Inflammatory macrophage treated with lipopolysaccharide for 1 hour (primary cell): ENCODE measurements at places on chromosomes 16 and 17.
A peak's percentile ranks its signal among the peaks of the same experiment; 100 is the strongest.

- DNase-seq, result peak; percentile 77
Measured at GRCh38 chr17:4645642-4646041, 4.2 kb upstream of the ALOX15 start.

DNA sequence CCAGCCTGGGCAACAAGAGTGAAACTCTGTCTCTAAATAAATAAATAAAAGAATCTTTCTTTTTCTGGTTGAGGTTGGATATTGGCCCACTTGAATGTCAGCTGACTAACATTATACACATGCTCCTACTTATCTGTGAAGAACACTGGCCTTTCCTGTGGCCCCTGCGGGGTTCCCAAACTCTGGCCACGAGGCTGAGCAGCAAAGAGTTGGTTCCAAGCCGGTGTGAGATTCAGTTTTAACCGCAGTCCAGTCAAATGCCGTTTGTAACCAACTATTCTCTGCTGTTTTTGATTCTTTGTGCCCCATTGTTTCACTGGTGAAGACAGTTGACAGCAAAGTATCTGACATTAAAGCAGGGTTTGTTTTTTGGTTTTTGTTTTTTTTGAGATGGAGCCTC, 11.2 kb downstream of the ETV4 start:
- no peak for DNase-seq

DNA sequence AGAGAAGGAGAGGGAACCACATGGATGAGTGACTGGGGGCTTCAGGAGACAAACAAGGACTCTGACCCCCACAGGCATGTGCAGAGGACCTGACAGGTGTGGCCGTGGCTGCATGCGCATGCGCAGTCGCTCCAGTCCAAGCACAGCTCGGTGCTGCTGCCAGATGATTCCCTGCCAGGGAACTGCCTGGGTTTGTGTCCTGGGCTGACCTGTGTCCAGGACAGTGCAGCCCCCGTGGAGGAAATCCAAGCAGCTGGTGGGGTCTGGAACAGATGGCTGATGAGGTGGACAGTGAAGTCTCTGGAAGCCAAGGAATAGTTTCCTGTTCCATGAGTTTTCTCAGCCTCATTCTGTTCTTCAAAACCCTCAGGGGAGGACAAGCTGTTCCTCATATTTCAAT, 27.3 kb downstream of the LASP1 start:
- DNase-seq, result no peak

GRCh38 chr17:76704805-76705204, 6.0 kb downstream of the MXRA7 start:
- DNase-seq, result no peak

DNA sequence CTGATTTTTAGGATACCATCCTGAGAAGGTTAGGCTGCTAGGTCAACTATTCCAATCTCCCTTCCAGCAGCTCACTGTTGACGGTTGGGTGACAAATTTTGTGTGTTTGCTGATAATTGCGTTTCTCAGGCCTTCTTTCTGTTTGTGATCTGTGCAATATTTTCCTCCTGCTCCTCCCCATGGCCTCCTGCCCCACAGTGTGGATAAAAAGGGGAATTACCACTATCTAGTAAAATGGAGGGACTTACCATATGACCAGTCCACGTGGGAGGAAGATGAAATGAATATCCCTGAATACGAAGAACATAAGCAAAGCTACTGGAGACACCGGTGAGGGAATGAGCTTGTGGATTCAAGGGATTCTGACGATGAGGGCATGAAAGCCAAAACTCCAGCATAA, 9.2 kb downstream of the CHD3 start:
- peak; percentile 80 for DNase-seq

DNA sequence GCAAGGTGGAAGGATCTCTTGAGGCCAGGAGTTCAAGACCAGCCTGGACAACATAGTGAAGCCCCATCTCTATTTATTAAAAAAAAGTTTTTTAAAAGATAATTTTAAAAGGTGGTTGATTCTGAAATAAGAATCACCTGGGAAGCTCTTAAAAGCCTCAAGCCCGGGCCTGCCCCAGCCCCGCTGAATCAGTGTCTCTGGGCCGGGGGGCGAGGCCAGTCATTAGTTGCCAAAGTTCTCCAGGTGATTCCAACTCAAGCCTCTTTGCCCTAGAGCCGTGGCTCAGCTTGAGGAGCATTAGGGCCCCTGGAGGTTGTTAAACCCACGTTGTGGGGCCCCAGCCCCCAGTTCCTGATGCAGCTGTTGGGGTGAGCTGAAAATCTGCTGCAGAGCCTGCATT, 24.6 kb downstream of the JPH3 start:
- DNase-seq, result no peak

DNA sequence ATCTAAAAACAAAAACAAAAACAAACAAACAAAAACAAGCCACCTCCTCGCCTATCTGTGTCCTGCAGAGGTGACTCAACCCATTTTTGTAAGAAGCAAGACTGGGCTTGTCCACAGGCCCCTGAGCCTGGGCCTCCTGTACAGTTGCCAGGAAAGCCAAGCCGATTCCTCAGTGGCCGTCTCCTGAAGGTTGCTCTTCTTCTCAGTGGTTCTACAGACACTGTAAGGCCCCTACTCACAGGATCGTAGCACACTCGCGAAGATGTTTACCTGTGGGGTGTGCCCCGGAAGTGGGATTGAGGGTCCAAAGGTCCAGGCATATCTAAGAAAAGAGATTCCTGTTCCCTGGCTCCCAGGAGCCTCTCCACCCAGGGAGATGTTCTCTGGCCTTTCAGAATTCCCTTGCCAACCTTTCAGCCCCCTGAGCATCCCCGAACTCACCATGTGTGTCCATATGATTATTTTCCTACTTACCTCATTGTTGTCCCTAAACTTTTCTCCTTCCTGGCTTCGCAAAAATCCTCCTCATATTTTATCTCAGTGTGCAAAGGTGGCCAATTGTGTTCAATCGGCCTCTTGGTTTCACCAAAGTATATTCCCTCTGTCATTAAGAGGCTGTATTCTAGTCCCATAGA, 7.5 kb upstream of the CES3 start:
- no peak for DNase-seq

GRCh38 chr17:39970157-39970692, 7.4 kb downstream of the GSDMA start:
- DNase-seq, result no peak

DNA sequence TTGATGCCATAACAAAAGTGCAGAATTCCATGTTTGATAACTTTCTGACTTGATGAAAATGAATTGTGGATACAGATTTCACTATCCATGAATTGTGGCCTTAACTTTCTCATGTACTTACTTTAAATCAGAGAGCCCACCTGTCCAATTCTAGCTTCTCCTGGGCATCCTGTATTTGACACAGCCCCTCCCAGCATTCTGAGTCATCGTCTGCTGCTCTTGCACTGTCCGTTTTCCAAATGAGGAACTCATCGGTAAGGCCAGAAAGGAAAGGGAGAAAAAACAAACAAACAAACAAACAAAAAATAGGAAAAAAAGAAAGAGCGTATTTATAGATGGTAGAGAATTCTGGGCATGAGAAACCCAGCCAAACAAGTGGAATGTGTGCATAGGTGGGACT, 361.6 kb downstream of the WWOX start:
- no peak for DNase-seq

DNA sequence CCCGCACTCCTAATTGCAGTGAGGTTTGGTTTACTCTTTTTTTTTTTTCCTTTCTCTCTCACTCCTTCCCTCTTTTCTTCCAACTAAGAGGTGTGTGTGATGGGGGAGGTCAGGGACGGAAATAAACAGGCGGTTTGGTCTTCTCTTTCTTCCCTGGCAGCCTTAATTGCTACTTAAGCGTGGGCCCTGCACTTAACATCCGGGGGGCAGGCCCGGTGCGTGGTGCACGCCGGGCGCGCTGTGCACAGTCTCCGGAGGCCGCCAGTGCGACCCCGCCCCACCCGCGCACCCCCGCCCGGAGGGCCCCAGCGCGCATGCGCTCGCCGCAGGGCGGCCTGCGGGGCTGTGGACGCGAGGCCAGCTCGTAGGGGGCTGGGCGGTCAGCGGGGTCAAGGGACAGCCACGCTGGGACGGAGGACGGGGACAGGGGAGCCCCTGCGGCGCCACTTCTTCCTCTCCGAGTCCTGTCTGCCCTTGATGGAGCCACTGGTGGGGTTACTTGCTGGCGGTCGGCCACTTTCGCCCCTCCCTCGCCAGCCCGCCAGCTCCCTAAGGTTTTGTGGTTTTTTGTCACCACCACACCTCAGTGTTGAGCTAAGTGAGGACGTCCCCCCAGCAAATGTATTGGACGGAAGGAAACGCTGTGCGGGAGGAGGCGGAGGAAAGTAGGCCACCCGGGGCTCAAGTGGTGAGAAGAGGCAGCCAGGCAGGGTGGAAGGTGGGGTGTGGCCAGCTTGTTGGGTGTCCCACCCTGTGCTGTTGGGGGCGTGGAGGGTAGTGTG, 120.9 kb downstream of the MRM1 start:
- DNase-seq, result no peak

DNA sequence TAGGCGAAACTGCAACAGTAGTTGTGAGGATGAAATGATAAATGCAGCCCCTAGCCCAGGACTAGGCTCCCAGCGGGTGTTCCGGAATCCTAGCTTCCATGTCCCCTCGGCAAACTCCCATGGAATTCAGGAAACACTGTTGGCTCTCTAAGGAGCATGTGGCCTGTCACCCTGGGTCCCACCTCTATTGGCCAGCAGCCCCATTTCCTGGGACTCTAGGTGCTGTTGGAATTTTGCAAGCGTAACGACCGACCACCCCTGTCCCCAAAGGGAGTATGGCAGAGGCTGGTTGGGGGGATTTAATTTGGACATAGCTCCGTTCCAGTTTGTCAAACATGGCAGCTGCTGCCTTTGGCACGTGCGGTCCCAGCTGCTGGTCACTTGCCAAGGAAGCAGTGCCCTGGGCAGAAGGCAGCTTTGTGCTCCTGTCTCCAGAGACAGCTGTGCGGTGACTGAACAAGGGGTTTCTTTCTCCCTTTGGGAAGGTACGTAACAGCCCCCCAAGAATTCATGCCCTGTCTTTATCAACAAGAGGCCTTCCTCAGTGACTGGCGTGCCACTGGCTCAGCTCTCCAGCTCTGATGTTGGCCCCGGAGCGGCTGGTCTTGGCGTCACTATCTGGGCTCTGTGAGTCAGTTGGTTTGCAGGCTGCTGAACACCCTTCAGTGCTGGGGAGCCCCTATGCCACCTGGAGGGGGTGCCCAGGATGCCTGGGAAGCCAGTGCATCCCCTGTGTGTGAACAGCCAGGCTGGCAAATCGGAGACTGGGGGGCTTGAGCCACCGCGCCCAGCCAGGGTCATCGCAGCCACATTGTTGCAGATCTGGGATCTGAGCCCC, 235.2 kb upstream of the TNRC6C start:
- no peak for DNase-seq

GRCh38 chr17:67107811-67108775, 63.7 kb downstream of the CACNG1 start:
- DNase-seq, result no peak

- DNase-seq, result peak; percentile 62
Measured at GRCh38 chr16:73010150-73010676, 37.7 kb downstream of the ZFHX3 start.

GRCh38 chr16:87169509-87169995, 147.6 kb downstream of the C16orf95 start:
- no peak for DNase-seq

DNA sequence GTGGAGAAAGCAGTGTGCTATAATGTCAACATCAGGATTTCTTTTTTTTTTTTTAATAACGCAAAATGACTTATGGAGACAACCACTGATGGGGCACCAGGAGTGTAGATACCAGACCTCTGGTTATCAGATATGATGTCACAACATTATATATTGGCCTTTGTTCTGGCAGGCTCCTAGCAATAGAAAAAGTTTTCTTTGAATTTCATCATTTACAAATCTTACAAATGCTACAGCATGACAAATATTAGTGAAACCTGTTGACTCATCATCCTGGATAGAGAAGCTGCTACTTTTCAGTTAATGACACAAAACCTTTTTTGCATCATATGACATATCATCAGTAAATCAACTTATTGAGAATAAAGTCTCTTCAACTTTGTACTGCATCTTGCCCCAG, 6.1 kb downstream of the THUMPD1 start:
- peak; percentile 22 for DNase-seq

GRCh38 chr16:72099377-72099818, 5.8 kb downstream of the DHX38 start:
- DNase-seq, result peak; percentile 84

- DNase-seq, result no peak
Measured at GRCh38 chr17:75499313-75500022, 15.9 kb downstream of the CASKIN2 start.

GRCh38 chr16:51723036-51723724, 572.1 kb upstream of the SALL1 start:
- no peak for DNase-seq

GRCh38 chr17:15233022-15233805, 31.9 kb downstream of the PMP22 start:
- peak; percentile 53 for DNase-seq

- DNase-seq, result no peak
Measured at GRCh38 chr17:75652934-75653549, 13.9 kb downstream of the RECQL5 start.

DNA sequence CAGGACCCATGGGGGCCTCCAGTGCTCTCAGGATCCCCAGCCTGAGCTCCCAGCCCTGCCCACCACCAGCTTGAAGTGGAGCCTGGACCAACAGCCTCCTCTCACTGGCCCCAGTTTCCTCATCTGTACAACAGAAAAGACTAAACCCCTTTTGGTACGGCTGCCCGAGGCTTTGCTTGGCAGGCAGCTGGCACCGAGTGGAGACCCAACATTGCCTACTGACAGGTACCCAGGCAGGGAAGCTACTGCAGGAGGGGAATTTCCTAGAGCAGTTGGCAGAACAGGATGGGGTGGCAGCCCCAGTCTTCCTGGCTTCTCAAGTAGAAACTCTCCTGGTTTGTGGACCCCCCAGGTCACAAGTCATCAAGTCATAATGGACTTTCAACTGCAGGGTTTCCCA, 14.2 kb downstream of the SREBF1 start:
- DNase-seq, result no peak

DNA sequence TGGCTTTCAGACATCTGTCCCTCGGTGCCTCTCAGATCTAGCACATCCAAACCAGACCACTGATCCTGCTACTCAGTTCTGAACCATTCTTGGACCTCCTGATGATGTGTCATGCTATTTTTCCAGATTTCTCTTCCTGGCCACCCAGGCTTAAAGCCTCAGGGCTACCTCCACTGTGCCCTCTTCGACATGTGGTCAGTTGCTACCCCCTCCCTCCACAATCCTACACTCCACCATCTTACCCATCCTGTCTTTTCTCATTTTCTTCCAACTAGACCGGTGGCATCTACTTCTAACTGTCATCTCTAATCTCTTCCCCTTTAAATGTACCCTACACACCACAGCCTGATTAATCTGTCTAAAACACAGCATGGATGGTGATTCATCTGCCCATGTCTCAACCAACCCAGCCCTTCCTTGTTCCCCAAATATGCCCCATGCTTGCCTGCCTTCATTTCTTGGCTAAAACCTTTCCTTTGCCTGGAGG, 478.6 kb downstream of the SLC39A11 start:
- peak; percentile 26 for DNase-seq

GRCh38 chr16:89919535-89920406, 1.1 kb downstream of the MC1R start:
- DNase-seq, result no peak
